ENCODE measurements at places on chromosomes 4 and X. TPM values are rescaled to one million over a fixed set of nuclear protein-coding genes. Genes with fewer than 3 reads are reported as not detected.

Gene ASMT
- not detected for total RNA-seq

DNA sequence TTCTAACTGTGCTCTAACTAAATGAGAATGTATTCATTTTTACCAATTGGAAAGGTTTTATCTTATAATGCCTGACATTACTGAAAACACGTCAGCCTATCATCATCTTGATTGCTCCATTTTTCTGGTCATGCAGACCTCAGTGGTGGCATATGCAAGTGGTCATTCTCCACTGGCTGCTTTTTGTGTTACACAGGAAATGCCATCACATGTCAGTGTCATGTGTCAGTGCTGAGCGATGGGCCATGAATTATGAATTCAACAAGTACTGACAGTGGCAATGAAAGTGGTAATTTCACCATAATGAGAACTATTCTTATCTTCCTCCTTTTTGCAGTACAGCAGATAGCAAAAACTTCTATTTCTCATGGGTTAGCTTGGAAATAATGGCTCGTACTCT lies 190.5 kb downstream of the PACRGL start:
- H3K4me3 ChIP-seq = no peak overlapping the region
- no peaks in the 10 kb centered on the region for H3K27me3 ChIP-seq
- H3K4me1 ChIP-seq = no peaks in the 10 kb centered on the region
- no peak for DNase-seq
- H3K36me3 ChIP-seq = no peaks in the 10 kb centered on the region

GRCh38 chr4:3525532-3526430 lies 6.4 kb downstream of the LRPAP1 start:
- H3K36me3 ChIP-seq = peaks cover 42% of the 10 kb centered on the region
- H3K4me1 ChIP-seq = peaks cover 3% of the 10 kb centered on the region
- H3K4me3 ChIP-seq = no peak overlapping the region

Gene DAPP1
- total RNA-seq = not detected

DNA sequence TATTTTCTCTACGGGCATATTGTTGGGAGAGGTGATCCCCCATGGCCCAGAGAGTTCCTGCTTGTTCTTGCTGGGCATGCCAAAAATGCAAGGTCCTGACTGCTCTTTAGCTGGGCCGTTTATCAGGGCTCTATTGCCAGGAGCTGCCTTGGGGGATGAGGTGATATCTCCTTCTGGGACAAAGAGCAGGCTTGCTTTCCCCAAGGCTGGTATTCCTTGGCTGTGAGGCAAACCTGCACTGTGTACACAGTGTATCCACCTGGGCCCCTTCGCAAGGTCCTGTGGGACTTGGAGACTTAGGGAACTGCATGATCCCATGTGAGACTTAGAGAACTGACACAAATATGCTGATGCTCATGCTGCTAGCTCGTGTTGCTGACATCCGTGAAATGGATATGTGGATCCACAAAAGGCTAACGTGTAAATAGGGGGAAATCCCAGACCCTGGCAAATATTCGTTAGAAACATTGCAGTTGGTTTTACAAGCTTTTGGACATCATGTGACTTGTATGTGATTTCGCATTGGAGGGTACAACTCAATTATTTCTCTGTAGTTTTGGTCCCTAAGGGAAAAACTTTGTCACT lies 24.4 kb upstream of the ZFX start:
- peaks cover 2% of the 10 kb centered on the region for H3K4me1 ChIP-seq
- no peak for DNase-seq
- H3K27ac ChIP-seq = no peak overlapping the region
- peaks cover 9% of the 10 kb centered on the region for H3K27me3 ChIP-seq
- no peaks in the 10 kb centered on the region for H3K36me3 ChIP-seq

Gene FAM241A
- total RNA-seq = under 0.01 TPM

- peak; percentile 99 for DNase-seq
- H3K4me1 ChIP-seq = peaks cover 25% of the 10 kb centered on the region
These were observed 32.2 kb downstream of the TRMT44 start for GRCh38 chr4:8472689-8473197.

GRCh38 chrX:85993539-85994197 lies 53.7 kb downstream of the CHM start:
- DNase-seq = peak; percentile 27
- no peaks in the 10 kb centered on the region for H3K27me3 ChIP-seq
- H3K4me1 ChIP-seq = peaks cover 6% of the 10 kb centered on the region
- H3K4me3 ChIP-seq = no peak overlapping the region
